Suppressor macrophage (primary cell): ENCODE measurements at places on chromosomes 5 and 9.

GRCh38 chr5:38433160-38433861, 123.1 kb downstream of the LIFR start:
- no peak for DNase-seq

GRCh38 chr5:104178829-104179456, 616.4 kb upstream of the NUDT12 start:
- peak; percentile 21 for DNase-seq

DNA sequence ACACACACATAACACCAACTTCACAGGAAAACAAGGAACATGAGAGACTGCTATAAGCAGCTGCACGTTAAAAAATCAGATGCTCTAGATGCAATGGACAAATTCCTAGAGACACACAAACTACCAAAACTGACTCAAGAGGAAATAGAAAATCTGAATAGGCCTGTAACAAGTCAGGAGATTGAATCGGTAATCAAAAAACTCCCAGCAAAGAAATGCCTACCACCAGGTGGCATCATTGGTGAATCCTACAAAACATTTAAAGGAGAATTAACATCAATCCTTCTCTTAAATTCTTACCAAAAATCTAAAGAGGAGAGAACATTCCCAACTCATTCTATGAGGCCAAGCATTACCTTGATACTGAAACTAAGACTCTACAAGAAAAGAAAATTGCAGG, 54.9 kb downstream of the NDST1 start:
- peak; percentile 65 for DNase-seq

GRCh38 chr9:21210311-21210710, 3.4 kb upstream of the IFNA10 start:
- DNase-seq = no peak

GRCh38 chr5:76528547-76529331, 94.5 kb downstream of the F2RL2 start:
- DNase-seq = no peak

DNA sequence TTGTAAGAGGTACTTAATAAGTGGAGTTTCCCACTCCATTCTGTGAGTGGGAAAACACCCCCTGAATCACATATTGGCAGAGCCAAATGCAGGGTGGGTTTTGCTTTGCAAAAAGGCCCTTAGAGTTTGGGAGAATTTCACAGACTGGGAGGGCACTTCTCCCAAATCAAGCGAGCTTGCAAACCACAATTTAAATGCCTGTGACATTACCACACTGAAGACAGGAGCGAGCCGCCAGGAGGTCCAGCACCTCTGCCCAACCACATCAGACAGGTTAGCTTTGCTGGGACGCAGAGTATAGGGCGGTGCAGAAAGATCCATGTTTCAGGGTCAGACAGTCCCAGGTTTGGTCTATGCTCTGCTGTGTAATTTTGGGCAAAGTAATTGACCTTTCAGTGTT, 2.3 kb downstream of the ALAD start:
- no peak for DNase-seq

DNA sequence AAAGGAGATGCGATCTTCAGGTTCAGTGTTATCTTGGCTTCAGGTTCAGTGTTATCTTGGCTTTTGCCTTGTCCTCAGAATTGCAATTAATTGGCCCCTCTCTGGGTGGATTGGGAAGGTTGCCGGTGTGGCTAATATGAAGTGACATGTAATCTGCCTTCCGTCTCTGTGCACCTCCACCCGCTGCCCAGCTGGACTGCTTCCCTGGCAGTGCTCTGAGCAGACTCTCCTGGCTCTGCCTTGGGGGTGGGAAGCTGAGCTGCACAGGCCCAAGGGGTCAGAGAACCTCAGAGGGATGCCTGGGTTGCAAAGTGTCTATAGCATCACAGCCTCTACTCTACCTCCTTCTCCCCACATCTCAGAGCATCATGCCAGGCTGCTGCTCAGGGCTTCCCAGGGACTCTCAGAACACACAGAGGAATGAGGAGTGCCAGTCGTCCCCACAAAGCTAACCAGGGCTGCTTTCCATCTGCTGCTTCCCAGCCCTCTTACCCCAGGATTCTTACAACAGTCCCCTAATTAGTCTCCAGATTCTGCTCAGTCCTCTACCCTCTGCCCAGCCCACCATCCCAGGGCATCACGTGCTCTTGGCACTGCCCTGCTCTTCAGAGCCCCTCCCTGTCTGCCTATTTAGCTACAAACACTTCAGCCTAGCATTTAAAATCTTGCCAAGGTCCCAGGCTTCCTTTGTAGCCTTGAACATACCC, 54.4 kb upstream of the AFAP1L1 start:
- no peak for DNase-seq

DNA sequence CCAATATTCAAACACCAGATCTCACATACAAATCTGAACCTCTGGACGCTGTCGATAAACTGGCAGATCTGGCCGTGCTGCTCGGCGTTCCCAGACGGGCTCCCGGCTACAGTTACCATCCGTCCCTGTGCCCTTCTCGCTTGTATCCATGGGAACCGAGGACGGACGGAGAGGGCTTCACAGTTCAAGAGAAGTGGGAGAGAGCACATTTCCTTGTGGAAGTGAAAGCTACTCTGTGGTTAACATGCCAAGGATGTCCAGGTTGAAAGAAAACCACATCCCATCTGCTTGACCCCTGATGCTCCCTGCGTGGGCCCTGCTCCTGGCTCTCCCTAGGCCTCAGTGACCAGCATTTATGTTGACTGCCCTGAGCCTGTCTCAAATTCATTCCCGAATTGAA, 6.3 kb upstream of the DBN1 start:
- peak; percentile 70 for DNase-seq

DNA sequence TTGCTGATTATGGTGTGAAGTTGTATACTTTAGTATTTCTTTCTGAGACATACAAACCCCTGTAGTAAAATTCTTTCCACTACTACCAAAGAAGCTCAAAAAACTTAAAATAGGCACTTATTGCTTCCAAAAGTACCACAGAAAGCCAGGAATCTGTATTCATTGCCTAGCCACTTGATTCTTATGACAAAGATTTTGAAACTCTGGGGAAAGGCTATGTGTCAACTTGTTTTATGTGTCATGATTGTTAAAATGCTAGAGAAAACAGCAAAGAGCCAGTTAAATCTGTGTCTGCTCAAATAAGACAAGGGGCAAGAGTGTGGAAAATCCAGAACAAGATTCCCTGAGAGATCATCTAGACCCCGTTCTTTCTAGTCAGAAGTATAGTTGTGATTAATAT, 6.0 kb downstream of the KIF2A start:
- no peak for DNase-seq

DNA sequence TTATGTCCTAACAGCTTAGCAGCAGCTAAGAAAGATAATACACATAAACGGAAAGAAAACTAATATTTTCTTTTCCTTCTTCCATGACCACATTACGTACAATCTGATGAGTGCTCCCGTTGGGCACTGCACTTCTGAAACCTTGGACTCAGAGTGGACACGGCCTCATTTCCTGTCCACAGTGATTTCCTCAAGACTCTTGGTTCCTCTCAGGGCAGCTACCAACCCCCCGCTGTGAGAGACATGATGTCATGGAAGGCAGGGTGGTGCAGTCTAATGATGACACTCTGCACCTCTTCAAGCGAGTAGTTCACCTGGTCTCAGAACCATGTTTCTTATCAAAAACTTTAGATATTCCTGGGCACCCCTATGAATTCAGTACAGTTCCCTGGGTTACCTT, 68.7 kb upstream of the CTSL start:
- DNase-seq = peak; percentile 62

DNA sequence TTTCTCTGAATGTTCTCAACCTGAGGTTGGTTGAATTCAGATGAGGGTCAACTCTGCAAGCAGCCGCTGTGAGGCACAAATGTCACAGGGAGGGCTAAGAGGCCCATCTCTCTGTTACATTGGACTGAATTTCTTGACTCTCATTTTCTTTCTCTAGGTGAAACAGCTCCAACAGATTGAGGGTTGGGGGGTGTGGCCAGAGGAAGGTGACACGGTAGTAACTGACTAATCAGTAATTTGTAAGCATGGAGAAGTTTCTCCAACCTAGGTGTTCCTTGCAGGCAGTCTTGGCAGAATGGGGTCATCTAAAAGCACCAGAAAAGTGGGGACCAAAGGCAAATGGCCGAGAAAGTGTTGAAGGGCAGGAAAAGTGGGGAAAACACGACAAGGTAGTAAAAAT, 16.8 kb downstream of the CCT5 start:
- DNase-seq = no peak

- DNase-seq = no peak
These were observed 15.6 kb downstream of the STX17 start for GRCh38 chr9:99921875-99922710.

- DNase-seq = peak; percentile 41
These were observed 47.5 kb upstream of the PLPP1 start for GRCh38 chr5:55582256-55582655.

DNA sequence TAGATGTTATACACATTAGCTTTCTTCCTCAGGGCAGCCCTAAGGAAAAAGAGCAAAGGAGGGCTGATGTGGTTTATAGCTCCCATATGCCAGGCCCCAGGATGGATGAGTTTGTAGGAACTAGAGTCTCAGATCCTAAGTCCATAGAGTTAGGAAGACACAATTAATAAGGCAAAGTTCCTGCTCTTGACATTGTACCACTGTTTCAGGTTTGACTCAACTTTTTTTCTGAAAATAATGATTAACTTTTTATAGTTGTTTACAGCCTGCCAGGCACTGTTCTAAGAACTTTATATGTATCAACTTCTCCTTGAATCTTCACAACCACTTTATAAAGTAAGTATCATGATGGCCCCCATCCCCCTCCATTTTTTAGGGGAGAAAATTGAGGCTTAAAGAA, 339.5 kb downstream of the PDE4D start:
- DNase-seq = no peak

DNA sequence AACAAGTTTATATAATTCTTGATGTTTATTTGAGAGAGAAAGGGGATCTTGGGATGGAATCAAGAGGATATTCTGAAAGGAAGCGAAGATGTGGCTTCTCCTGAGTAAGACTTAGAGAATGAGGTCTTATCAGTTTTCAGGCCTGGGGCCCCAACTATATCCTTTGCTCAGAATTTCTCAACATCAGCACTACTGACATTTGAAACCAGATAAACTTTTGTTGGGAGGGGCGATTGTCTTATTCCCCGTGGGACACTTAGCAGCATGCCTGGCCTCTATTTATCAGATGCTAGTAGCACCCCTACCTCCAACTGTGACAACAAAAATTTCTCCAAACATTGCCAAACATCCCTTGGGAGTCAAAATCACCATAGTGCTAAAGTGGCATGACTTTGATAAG, 567.7 kb downstream of the MAT2B start:
- no peak for DNase-seq

GRCh38 chr5:121890297-121890858, 38.7 kb downstream of the FTMT start:
- DNase-seq = no peak

DNA sequence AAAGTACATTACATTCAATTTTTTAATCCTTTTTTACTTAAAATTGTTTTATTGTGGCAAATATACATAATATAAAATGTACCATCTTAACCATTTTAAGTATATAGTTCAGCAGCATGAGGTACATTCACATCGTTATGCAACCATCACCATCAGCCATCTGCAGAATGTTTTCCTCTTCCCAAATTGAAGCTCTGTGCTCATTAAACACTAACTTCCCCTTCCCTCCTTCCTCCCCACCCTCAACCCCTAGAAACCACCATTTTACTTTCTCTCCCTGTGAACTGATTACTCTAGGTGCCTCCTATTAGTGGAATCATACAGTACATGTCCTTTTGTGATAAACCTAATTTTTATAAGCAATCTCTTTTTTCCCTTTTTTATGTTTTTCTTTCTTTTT, 15.6 kb downstream of the TEX53 start:
- peak; percentile 40 for DNase-seq

- DNase-seq = no peak
These were observed 21.3 kb upstream of the LMNB1 start for GRCh38 chr5:126755593-126755992.

GRCh38 chr9:68706363-68707201, 1.5 kb downstream of the PIP5K1B start:
- peak; percentile 28 for DNase-seq

DNA sequence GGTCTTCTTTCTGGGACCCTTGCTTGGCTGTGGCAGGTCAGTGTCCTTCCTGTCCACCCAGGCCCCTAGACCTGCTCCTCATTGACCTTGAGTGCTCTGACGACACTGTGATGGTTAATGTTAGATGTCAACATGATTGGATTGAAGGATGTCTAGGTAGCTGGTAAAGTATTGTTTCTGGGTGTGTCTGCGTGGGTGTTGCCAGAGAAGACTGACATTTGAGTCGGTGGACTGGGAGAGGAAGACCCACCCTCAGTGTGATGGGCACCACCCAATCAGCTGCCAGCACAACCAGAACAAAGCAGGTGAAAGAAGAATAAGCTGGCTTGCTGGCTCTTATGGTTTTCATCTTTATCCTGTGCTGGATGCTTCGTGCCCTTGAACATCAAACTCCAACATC, 74.5 kb downstream of the CFAP90 start:
- DNase-seq = no peak

DNA sequence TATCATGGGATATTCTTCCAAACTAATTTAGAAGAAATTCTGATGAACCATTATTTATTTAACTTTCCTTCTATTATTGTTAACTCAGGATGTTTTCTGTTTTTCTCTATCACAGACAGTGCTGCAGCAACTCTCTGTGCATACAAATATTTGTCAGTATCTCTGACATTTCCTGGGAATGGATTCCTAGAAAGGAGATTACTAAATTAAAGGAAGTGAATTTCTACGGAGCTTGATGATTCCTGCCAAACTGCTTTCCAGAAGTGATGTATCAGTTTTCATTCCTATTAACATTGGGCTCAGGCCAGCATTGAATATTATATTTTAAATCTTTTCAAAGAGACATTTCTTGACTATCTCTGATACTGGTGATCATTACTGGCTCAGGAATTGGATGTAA, 26.0 kb upstream of the MAST4 start:
- no peak for DNase-seq

- DNase-seq = no peak
These were observed 88.6 kb downstream of the MACROH2A1 start for GRCh38 chr5:135310328-135310989.

DNA sequence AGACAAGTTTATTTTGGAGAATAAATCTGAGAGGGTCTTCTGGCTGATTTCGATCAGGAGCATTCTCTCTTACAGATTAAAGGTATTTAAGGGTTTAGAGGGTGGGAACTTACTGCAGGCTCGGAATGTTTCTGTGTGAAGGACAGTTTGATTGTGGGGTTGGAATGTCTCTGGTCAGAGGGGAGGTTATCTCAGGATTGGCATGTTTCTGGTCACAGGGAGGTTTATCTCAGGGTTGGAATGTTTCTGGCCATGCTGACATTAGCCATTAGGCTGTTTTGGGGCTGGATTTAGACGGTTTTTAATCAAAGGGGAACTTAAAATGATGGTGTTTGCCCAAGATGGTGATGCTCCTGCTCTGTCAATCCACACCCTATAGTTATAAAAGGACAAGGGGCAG, 95.2 kb downstream of the SLCO4C1 start:
- DNase-seq = no peak
